ENCODE measurements at places on chromosomes 6 and 20.

DNA sequence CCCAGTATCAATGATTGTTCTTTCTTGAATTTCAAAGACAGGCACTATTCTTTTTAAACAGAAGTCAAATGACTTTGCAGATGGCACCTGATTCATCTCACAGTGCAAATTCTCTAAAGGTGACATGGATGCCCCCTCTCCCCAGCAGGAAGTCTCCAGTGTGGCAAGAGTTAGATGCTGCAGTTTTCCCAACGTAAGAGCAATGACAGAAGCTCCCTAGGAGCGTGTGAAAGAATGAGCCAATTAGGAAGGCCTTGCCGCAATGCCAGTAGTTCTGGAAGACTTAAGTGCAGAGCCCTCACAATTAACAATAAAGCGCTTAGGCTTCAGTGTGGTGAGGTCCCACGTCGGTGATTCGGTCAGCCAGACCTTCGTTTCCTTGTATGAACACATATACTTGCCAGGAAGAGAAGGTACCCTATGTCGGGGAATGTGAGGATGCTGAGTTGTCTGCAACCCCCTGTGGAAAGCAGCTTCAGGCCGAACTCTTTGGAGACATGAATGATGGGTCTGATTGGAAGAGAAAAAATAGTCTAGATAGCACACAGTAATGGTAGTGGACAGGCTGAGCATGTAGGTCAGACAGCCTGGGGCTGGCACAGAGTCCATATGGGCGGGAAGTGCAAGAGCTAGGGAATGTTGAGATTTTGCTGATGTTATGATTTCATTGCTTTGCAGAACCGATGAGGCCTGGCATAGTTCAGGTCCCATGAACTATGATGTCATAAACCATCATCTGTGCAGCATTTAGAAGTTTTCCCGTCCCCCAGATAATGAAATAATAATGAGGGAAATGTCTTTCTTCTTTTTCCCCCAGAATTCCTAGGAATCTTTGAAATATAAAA is 132.6 kb downstream of the PHACTR1 start:
- DNase-seq: no peak

DNA sequence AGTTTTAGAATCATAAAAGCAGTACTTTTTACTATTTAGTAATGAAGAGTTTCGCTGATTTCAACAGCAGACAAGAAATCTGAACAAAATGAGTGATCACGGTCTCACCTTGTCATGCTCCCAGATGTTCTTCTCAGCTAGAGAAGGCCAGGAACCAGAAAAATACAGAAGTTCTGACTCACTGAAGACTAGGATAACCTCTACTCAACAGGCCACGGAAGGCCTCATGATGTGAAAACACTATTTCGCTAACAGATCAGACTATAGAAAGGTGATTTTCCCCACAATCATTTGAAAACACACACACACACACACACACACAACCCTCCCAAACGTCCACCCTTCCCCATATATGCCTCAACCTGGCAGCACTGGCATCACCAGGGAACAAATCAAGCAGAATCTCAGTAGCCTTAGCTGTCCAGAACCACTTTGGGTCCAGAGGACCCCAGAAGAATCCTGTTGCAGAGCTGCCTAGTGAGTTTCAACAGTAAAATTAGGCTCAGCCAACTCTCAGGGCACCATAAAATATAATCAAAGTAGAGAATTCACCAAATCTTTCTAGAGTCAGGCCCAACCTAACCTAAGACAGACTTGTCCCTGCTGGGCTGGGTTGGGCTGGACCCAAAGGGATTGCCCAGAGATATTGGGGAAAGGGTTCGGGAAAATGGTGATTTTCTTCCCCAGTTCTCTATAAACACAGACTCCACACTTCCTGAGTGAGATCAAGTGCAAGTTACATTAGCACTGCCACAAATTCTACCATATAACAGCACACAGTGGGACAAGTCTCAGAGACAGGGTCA is 7.9 kb downstream of the EXOC2 start:
- no peak for DNase-seq

DNA sequence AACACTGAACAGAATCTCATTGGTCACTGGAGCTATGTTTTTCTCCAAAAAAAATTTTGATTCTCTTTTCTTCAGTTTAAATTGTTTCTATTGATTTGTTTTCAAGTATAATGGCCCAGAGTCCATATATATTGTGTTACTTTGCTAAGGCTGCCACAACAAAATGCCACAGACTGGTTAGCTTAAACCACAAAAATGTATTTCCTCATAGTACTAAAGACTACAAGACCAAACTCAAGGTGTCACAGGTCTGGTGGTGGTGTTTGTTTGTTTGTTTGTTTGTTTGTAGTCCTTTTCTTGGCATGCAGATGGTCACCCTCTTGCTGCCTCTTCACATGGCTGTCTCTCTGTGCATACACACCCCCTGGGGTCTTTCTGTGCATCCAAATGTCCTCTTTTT is 34.0 kb downstream of the BMP5 start:
- DNase-seq: no peak

- no peak for DNase-seq
These were observed 32.6 kb upstream of the NRSN1 start for GRCh38 chr6:24093381-24093780.

- no peak for DNase-seq
These were observed 85.8 kb downstream of the FOXF2 start for GRCh38 chr6:1475174-1475573.

DNA sequence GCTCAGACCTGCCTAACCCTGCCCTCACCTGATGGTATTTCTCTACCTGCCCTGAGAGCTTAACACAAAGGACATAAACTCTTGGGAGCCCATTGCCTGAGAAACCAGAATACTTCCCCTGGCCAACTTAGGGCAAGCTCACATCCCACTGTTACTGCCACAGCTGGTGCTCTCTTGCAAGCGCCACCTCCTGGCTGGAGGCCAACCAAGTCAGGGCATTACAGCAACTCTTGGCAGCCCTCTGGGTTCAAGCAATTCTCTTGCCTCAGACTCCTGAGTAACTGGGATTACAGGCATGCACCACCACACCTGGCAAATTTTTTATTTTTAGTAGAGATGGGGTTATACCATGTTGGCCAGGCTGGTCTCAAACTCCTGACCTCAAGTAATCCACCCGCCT is 70.1 kb downstream of the HECA start:
- DNase-seq: no peak

- DNase-seq: peak; percentile 81
These were observed 39.2 kb upstream of the RNF8 start for GRCh38 chr6:37314487-37315156.

DNA sequence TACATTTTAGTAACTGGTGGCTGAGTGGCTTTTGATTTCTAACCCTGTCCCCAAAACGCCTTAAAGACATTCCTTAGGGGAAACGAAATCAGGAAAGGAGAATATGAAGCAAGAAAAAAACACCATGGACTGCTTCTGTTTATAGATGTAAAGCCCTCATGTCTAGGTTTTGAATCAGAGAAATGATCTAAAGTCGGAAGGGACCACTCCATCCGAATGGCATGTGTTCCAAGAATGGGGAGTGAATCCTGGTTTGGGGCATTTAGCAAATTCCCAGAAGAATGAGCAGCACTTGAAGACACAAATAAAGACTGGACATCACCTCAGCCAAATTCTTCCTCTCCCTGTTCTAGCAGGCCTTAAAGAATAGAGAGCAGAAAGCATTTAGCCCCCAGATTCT is 65.6 kb downstream of the CAP2 start:
- no peak for DNase-seq

- no peak for DNase-seq
These were observed 78.4 kb downstream of the PREP start for GRCh38 chr6:105324386-105324950.

DNA sequence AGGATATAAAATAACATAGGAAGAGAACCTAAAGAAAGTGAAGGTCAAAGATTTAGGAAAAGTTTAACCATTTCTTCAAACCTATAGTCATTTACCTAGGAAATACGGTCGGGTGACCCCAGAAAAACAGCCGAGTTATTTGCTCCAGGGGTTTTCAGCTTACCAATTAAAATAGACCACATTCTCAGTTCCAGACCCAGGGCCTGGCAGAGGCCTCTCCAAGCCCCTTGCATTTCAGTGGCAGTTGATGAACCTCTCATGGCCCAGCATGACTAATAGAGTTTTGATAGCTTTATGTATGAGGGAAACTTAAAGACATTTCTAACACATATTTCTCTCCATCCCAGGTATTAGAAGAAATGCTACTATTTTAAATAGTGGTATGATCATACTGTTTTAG is 113.5 kb downstream of the OGFRL1 start:
- DNase-seq: peak; percentile 72

DNA sequence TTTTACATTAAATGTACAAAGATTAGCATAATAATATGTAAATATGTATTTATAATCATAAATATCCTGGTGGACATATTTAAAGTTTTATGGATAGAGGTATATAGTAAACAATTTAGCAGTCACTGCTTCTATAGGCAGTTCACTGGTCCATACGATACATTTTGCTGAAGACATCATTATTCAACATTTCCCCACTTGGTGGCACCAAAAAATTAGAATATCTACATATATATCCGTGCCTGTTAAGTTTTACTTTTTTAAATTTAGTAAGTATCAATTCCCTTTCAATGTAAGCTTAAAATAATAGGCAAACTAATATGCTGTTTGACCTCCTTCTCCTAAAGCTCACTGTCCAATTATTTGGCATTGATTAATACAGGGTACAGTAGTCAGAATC is 64.2 kb downstream of the LMBRD1 start:
- DNase-seq: no peak

DNA sequence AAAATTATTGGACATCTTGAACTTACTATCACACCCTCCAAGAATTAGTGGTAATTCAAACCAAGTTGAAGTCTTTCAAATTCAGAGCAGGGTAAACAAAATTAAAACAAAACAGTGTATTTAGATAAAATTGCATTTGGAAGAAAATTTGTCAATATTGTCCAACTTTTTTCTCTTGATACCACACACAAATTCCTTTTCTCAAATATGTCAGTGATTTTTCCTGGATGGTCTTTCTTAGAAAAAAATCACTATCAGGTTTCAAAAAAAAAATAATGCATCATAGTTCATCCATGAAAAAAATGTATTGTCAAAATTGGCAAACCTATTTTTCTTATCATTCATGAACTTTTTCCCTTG is 667.1 kb downstream of the TENT5A start:
- no peak for DNase-seq

GRCh38 chr6:6546318-6547109 is 42.0 kb upstream of the LY86 start:
- peak; percentile 73 for DNase-seq

DNA sequence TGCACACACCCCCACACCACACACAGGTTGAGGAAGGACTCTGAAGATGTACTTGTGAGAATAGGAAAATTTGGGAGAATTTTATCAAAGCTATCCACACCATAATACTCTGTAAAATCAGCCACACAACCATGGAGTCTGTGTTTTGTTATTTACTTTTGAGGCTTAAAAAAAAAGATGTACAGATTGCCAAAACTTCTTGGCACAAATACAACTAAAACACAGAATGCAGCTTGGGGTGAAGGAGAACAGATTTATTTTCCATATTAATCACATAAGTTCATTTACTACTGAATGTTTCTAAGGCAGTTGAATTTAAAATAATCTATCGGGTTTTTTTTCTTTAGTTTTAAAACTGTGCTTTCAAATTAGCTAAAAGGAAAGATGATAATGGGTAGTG is 32.8 kb upstream of the KCNQ5 start:
- no peak for DNase-seq

- DNase-seq: no peak
These were observed 59.8 kb upstream of the FAM83D start for GRCh38 chr20:38866265-38867061.

DNA sequence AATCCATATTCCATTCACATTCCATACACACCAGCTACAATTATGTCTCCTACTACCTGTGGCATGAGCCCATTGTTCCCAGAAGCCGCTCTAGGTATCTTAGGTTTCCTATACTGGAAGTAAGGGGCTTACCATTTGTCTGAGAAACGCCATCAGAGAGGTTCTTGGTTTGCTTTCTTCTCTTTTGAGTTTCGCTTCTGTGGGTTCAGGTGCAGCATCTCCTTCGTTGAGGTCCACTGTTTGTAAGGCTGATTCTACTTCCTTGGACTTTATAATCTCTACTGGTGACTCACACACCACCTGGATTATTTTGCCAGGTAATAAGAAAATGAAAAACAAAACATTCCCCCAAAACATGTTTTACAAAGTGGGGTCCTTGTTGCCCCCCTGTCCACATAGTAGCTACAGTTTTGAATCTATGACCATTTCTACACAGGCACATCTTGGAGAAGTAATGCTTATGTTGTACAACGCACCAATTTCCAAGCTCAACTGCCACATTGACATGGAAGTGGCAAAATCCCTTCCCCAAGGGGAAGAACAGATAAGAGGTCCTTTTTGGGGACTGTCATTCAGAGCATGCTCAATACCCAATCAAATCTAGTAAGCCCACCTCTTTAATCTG is 103.5 kb downstream of the BCAS1 start:
- no peak for DNase-seq

GRCh38 chr20:9617940-9618339 is 103.5 kb downstream of the LAMP5 start:
- peak; percentile 61 for DNase-seq

- DNase-seq: no peak
These were observed 38.8 kb upstream of the SIRPA start for GRCh38 chr20:1856424-1856823.

DNA sequence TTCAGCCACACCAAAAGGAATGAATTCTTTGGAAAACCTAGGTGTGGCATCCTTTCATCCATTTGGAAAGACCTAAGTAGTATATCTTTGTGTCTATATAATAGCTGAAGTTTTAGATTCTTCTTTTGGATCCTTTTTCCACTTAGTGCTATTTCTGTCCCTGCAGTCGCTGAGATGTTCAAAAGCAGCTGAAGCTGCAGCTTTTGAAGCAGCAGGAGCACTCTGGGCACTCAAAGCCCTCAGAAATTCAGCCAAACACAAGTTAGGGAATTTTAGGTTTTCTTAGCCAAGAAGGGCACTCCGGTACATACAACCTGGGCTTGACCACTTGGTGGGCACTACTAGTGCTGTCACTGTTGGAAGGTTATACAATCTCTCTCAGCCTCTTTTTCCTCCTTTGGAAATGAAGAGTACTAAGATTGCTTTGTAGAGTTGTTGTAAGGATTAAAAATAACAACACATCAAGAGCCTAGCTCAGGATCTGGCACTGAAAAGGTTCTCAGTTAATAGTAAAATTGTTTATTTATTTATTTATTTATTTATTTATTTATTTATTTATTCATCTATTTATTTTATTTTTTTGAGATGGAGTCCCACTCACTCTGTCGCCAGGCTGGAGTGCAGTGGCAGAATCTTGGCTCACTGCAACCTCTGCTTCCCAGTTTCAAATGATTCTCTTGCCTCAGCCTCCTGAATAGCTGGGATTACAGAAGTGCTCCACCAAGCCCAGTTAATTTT is 71.9 kb upstream of the SLC22A16 start:
- no peak for DNase-seq

DNA sequence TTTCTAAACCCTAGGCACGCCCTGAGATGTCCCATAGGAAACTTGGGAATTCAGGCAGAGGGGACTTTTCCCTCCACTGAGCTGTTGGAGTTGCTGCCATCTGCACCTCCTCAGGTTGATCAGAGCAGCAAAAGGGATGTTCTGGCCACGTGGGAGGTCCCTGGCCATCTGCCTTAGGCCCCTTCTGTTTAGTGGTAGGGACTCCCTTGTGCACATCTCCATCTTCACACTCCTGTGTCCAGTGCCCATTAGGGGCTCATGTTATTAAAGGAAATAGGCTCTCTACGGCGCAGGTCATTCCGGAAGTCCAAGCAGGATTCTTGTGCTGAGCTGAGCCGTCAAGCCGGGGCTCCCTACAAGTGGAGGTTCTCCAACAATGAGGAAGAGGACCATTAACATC is 237.8 kb upstream of the RIN2 start:
- no peak for DNase-seq
